ENCODE measurements at places on chromosomes 7 and 10.

DNA sequence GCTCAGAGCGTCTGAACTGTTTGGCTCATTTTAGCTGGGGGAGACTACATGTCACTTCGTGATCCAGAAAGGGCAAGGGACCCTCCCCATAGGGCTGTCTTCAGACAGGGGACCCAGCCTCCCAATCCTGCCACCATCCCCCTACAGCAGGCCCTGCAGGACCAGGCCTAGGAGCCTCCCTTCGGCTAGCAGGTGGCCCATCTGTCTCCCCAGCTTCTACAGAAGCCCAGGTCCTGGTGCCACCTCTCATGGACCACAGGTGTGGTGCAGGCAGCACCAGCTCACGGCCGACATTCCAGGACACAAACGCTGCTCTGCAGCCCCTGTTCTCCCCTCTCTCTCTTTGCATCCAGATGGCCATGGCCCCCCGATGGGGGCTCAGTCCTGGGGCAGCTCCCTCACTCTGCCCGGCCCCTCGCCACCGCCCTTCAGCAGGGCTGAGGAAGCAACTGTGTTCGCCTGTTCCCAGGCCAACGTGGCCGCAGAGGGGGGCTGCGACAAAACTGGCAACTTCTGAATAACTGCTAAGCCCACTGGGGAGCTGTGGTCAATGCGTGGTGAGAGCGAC is 10.3 kb downstream of the TECPR1 start:
- H3K36me3 ChIP-seq = no peaks in the 10 kb centered on the region
- no peaks in the 10 kb centered on the region for H3K4me1 ChIP-seq
- H3K27me3 ChIP-seq = no peaks in the 10 kb centered on the region
- H3K4me3 ChIP-seq = no peak overlapping the region

GRCh38 chr10:132322586-132323048 is 9.4 kb upstream of the LRRC27 start:
- H3K36me3 ChIP-seq = no peaks in the 10 kb centered on the region
- peaks cover 26% of the 10 kb centered on the region for H3K4me1 ChIP-seq
- no peak for DNase-seq
- H3K27me3 ChIP-seq = no peaks in the 10 kb centered on the region
- no peak overlapping the region for H3K4me3 ChIP-seq
- no peak overlapping the region for H3K27ac ChIP-seq

DNA sequence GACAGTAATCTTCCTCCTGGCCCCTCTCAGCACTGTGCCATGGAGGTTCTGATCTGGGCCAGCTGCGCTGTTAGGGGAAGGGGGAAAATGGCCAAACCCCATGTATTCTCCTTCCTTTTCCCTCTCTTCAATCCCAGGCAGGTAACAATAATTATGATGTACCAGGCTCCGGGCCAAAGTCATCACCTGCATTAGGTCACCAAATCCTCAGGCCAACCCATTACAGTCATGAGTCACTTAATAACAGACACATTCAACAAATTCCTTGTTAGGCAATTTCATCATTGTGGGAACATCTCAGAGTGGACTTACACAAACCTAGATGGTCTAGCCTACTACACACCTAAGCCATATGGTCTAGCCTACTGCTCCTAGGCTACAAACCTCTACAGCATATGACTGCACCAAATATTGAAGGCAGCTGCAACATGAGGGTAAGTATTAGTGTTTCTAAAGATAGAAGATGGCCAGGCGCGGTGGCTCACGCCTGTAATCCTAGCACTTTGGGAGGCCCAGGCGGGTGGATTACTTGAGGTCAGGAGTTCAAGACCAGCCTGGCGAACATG is 2.2 kb upstream of the HSPB1 start:
- no peaks in the 10 kb centered on the region for H3K36me3 ChIP-seq
- H3K27ac ChIP-seq = no peak overlapping the region
- no peak overlapping the region for H3K4me3 ChIP-seq
- DNase-seq = peak; percentile 89
- peaks cover 28% of the 10 kb centered on the region for H3K4me1 ChIP-seq
- no peaks in the 10 kb centered on the region for H3K27me3 ChIP-seq

GRCh38 chr7:156479596-156479995 is 161.0 kb upstream of the RNF32 start:
- no peak for DNase-seq
- H3K4me3 ChIP-seq = no peak overlapping the region
- no peak overlapping the region for H3K27ac ChIP-seq
- H3K36me3 ChIP-seq = no peaks in the 10 kb centered on the region
- H3K4me1 ChIP-seq = peaks cover 2% of the 10 kb centered on the region
- H3K27me3 ChIP-seq = peaks cover 17% of the 10 kb centered on the region

DNA sequence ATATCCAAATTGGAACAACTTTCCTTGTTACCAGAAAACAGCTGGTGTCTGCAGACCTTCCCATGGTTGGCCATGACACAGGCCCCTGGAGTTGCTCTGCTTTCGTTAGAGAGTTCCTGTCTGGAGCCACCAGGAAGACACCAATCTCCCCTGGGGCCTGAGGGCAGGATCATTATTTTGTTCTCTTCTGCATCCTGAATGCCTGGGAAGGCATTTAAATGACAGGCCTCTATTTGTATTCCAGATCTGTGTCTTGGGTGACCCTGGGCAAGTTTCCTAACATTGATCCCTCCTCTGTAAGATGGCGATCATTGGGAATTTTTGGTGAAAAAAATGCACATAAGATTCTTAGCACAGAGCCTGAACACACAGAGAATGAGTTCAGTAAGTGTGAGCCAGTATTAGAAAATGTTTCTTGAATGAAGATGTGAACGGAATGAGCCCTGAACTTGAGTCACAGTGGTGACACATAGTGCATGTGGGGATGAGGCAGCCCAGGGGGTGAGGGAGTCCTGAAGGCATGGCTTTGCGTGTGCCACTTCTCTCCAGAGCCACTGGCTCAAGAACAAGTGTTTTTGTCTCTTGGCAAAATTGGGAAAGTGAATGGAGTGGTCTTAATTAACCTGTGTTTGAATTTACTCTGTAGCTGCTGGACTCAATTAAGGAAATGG is 28.4 kb downstream of the BMPER start:
- H3K36me3 ChIP-seq = no peaks in the 10 kb centered on the region
- DNase-seq = peak; percentile 77
- peak overlapping the region; percentile 51 for H3K27ac ChIP-seq
- no peak overlapping the region for H3K4me3 ChIP-seq
- H3K4me1 ChIP-seq = peaks cover 21% of the 10 kb centered on the region
- 0 out of 2 replicates have a peak, but pooled peaks cover 3% of the 10 kb centered on the region for H3K27me3 ChIP-seq

DNA sequence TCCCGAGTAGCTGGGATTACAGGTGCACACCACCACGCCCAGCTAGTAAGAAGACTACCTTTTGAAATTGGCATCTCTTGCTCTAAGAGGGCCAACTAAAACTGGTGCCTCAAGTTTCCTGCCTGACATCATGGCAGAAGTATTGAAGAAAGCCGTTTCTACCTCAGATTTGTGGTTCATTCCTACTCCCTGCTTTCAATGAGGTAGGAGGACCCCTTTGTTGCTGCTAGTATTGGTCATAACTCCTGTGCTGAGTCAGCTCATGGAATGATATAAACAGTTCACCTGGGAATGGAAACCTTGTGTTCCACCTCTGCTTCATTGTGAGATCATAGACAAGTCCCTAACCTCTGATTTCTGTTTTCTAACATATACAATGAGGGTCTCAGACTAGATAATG is 82.8 kb downstream of the CDK6 start:
- 0 out of 2 replicates have a peak, but pooled peaks cover 5% of the 10 kb centered on the region for H3K36me3 ChIP-seq
- DNase-seq = peak; percentile 42
- peak overlapping the region; percentile 10 for H3K27ac ChIP-seq
- H3K4me3 ChIP-seq = no peak overlapping the region
- H3K4me1 ChIP-seq = peaks cover 47% of the 10 kb centered on the region

DNA sequence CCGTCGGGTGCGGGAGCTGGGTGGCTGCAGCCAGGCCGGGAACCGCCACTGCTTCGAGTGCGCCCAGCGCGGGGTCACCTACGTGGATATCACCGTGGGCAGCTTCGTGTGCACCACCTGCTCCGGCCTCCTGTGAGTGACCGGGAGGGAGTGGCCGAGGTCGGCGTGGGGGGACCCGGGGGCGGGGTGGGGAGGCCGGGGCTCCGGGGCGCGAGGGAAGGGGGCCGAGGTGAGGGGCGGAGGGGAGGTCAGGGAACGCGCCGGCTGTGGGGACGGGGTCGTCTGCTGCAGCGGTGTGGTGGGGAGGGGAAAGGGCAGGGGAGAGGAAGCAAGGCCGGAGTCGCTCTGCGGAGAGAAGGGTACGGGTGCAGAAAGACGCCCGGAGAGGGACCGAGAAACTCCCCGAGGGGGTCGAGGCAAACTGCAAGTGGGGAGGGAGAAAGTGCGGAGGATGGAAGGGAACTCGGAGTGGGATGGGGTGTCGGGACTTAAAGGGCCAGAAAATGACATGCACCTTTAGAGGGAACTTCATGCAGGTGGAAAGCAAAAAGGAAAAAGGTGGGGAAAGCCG is 518 bp downstream of the AGFG2 start:
- H3K36me3 ChIP-seq = no peaks in the 10 kb centered on the region
- no peak for DNase-seq
- no peak overlapping the region for H3K27ac ChIP-seq
- no peaks in the 10 kb centered on the region for H3K27me3 ChIP-seq
